ENCODE measurements at places on chromosomes 4 and X. TPM values are rescaled to one million over a fixed set of nuclear protein-coding genes. Genes with fewer than 3 reads are reported as not detected.

LRRC66 gene
- 0.16 TPM for polyA plus RNA-seq

HPSE gene
- 1.2 TPM for polyA plus RNA-seq

PPP2R2C gene
- 0.94 TPM for polyA plus RNA-seq

SYP gene
- polyA plus RNA-seq = 8.3 TPM

DNA sequence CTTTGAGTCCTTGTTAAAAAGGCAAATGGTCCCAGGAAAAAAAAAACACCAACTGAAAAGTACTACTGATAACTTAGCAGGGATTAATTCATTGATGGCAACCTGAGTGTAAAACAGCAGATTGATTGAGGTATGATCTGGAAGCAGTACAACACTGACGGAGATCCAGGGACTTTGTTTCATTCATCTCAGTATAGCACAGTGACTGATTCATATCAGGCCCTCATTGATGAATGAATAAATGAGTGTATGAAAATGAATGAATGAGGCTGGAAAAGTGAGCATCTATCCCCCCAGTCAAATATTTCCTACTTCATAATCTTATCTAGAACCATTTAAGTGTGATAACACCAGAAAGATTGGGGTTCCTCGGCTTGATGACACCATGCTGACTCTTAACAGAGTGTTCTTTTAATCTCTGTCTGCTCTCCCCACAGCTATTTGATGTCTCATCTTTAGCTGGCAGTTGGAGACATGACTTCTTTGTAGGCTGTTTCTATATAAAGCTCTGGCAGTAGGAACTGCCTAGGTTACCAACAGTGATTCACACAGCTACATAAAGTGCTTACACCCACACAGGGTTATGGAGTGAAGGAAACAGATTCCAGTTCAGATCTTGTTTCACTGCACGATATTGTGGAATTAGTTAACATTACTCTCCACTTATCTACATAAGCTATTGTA, 18.6 kb upstream of the RNF128 start:
- DNase-seq = no peak

DNA sequence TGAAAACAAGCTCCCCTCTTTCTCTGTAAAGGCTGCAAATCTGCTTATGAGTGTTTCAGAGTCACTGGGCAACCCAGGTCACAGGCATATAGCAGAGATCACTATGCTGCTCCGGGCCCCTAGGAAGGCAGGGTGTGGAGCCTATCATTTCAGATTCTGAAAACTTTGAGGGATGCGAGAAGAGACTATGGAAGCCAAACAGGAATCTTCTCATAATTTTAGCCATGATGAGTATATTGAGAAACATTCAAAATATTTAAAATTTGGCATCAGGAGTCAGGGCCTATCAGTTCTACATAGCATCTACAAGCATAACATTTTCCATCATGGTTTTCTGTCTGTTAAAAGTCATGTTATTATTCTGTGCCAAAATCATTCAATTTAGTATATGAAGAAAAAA, 61.7 kb upstream of the ATXN3L start:
- DNase-seq = no peak

- no peak for DNase-seq
These were observed 24.2 kb downstream of the GPRIN3 start for GRCh38 chr4:89283226-89284009.

DNA sequence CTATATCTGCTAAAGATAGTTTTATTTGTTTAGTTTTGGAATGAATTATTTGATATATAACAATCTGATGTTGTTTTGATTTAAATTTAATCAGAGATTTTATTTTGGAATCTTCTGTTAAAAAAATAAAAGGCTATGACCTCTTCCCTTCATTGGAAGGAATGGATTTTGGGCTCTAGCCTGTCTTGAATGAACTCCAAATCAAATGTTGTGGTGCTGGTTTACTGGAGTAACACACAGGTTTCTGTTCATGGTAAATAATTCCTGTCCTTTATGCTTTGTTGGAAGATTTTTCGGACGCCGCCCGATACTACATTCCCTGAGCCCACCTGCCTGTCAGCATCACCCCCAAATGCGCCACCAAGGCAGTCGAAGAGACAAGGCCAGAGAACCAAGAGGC, 291.1 kb downstream of the ARHGAP10 start:
- DNase-seq = no peak

- no peak for DNase-seq
These were observed 44.7 kb downstream of the TMEM156 start for GRCh38 chr4:38987491-38987890.

DNA sequence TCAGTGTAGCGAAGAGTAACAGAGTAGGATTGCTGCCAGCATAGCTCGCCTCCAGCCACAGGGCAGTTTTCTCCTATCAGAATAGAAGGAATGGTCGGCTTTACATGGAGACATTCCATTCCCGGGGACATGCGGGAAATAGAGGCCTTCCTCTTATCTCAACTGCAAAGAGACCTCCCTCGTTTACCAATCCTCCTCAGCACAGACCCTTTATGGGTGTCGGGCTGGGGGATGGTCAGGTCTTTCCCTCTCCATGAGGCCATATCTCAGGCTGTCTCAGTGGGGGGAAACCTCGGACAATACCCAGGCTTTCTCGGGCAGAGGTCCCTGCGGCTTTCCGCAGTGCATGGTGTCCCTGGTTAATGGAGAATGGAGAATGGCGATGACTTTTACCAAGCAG, 285.0 kb downstream of the ASMT start:
- no peak for DNase-seq

DNA sequence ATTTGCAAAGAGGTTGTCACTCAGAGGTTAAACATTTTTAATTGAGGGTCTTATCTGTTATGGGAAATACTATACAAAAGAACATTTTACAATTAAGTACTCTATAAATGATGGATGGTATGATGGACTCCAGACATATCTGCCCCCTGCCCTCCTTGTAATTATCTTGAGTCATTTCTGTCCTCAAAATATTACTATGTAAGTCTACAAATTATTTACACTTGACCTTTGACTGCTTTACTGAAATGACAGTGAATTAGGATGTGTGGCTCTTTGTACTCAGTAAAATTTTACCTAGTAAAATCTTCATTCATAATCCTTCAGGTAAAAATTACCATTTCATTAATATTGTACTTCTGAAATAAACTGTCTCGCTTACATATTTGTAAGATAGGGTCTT, 46.5 kb downstream of the USP9X start:
- no peak for DNase-seq
